ENCODE measurements at places on chromosomes 2 and 18. TPM values are rescaled to one million over a fixed set of nuclear protein-coding genes. Genes with fewer than 3 reads are reported as not detected.

DNA sequence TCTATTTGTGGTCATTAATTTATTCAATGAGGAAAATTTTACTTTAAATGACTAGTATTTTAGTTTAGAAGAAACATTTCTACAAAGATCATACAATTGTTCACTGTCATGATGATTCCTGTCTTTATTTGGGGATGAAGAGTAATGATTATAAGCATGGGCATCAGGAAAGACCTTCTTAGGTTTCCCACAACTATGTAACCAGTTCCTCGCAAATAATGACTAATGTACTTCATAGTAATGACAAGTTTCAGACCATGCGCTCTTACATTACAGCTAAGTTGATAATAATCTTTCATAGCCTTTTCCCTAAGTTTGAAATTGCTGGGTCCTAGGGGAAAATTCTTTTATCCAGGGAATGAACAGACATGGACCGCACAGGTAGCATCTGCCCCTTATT lies 90.5 kb downstream of the MYO5B start:
- DNase-seq = no peak

DNA sequence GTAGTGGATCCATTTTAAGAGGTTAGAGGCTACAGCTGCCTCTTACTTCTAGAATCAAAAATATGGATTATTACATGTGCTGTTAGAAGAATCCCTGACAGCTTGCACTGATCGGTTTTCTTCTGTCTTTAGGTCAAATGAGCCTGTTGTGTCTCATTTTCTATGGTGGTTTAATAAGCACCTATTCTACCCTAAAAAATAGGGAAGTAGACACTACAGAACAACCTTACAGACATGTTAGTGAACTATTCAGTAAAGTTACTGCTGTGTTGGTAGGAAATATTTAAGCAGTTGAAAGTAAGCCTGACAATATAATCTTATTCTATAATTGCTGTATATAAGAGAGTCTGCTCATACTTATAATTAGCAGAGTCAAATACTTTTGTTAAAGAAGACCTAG lies 168.5 kb upstream of the NOSTRIN start:
- DNase-seq = no peak

Gene ZBTB7C
- 15.7 TPM for total RNA-seq

Gene LCT
- 36.1 TPM for total RNA-seq

Gene GALNT13
- 2.4 TPM for total RNA-seq
